Smooth muscle cell of the pulmonary artery (primary cell): ENCODE measurements at places on chromosomes 13 and 19. TPM values are rescaled to one million over a fixed set of nuclear protein-coding genes. Genes with fewer than 3 reads are reported as not detected.

The GPR4 gene
- total RNA-seq = 0.53 and 0.78 TPM in 2 replicates

The PEG3 gene
- total RNA-seq = 3.5 and 4.6 TPM in 2 replicates

The ELAVL3 gene
- not detected in 2 replicates for total RNA-seq

The EBI3 gene
- 0.10 TPM in 1 of 2 replicates, not detected in the other for total RNA-seq

The TYROBP gene
- total RNA-seq = not detected in 2 replicates

The EPS8L1 gene
- total RNA-seq = 0.07 and 0.96 TPM in 2 replicates

The GPR12 gene
- not detected in 2 replicates for total RNA-seq

The CEBPG gene
- total RNA-seq = 21.0 and 30.6 TPM in 2 replicates

The KLK4 gene
- not detected in 2 replicates for total RNA-seq

The TMEM59L gene
- total RNA-seq = 4.1 and 6.5 TPM in 2 replicates

The ESD gene
- total RNA-seq = 94.3 and 103 TPM in 2 replicates

The CCL25 gene
- not detected in 2 replicates for total RNA-seq

The ZSWIM9 gene
- 5.3 and 6.9 TPM in 2 replicates for total RNA-seq

The SNRNP70 gene
- 159 and 170 TPM in 2 replicates for total RNA-seq

The PABPC3 gene
- total RNA-seq = 0.10 and 0.13 TPM in 2 replicates
